Panc1 (cell line): ENCODE measurements at places on chromosomes 5 and 9. TPM values are rescaled to one million over a fixed set of nuclear protein-coding genes. Genes with fewer than 3 reads are reported as not detected.

- DNase-seq = no peak
Observed at GRCh38 chr9:134897584-134898170, 17.1 kb downstream of the FCN2 start.

DNA sequence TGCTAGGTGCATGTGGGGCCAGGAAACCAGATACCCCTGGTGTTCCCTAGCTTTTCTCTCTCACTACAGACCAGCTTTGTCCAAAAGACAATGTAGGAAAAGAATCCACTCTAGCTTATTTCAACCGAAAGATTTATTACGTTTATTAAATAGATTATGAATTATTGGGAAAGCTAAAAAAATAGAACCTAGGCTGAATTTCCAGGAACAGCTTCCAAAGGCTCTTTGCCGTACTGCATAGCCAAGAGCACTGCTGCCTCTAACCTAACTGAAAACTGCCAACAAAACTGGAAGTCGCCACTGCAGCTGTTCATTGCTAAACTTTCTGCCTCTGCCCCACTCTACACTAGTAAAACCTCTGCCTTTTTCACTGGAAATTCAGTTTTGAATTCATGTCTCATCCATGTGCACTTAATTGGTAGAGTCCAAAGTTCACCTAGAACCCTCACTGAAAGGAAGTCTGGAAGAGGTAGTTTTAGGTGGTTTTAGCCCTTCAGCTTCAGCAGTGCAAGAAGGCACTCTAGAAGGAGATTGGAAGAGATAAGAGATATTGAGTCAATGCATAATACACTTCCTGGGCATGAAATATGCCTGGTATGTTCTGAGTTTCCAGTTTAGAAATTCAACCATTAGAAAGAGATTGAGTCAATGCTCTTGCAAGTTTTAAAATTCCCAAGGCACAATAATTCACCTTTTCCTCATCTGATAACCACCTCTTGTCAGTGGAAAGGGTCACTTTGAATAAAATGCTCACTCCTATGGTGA lies 927.9 kb downstream of the MAT2B start:
- DNase-seq = no peak

GRCh38 chr5:79738349-79738748 lies 48.7 kb downstream of the CMYA5 start:
- DNase-seq = no peak

DNA sequence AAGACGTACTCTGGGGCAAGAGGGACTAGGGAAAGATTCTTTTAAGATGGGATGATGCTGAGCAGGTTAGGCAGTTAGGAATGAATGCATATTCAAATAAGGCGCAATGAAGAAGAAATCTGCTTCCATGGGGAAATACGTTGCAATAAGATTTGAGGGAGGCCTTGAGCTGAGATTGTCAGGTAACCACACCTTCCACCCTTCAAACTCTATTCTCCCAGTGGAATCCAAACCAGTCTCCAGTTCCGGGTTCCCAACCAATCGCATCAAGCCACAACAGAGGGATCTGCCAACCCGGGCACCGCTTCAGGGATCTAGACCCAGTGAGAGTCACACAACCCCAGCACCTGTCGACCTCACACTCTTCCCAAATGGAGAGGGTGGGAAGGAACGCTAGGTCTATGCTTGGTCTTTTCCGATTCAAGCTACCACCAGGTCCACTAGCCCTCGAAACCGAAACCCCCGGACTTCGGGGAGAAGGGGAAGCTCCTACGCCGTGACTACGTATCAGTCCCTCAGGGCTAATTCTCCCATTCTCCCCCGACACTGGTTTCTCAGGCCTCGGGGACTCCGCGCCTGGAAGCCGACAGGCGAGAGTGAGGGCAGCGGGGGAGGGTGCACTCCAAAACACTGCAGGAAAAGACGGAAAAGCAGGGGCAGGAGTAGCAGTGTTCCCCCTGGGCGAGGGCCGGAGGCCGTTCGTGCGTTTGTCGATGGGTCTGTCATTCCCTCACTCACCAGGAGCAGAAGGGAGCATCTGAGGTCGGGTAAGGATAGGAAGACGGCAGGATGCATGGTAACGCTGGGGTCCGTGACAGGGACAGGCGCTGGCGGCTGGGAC lies 534 bp downstream of the ERP44 start:
- no peak for DNase-seq

DNA sequence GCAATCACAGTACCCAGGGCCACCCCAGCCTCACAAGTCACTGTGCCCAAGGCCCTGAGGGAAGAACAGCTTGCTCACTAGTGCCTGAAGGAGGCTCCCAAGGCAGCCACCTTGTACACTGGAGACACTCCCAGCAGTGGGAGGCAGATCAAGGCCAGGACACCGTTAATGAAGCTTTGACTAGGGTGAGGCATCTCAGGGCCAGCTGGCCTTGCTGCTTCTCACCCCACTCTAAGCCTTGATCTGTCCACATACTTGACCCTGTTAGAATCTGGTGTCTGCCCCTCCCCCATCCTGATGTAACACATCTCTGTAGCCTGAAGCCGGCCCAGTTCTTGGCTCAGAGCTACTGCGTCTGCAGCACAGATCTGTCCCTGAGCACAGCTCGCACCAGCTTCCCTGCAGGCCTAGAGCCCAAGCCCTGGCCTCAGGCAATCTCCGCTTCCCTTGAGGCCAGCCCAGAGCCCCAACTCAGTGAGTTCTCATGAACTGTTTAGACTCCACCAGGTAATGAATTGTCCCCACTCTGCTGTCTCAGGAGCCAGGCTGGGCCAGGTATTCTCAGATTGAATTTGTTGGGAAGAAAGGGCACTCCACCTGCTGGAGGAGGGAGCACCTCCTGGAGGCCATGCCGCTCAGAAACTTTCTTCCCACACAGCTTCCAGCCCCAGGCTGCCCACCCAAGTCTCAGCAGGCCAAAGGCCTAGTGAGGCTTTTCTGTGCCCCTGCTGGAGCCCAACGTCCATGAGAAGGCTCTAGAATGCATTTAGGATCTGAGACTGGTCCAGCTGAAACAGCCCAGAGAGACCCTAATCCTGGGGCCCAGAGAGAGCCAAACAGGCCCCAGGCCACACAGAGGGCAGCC lies 13.4 kb upstream of the JADE2 start:
- DNase-seq = no peak

GRCh38 chr9:127149010-127149409 lies 26.6 kb upstream of the ANGPTL2 start:
- no peak for DNase-seq

DNA sequence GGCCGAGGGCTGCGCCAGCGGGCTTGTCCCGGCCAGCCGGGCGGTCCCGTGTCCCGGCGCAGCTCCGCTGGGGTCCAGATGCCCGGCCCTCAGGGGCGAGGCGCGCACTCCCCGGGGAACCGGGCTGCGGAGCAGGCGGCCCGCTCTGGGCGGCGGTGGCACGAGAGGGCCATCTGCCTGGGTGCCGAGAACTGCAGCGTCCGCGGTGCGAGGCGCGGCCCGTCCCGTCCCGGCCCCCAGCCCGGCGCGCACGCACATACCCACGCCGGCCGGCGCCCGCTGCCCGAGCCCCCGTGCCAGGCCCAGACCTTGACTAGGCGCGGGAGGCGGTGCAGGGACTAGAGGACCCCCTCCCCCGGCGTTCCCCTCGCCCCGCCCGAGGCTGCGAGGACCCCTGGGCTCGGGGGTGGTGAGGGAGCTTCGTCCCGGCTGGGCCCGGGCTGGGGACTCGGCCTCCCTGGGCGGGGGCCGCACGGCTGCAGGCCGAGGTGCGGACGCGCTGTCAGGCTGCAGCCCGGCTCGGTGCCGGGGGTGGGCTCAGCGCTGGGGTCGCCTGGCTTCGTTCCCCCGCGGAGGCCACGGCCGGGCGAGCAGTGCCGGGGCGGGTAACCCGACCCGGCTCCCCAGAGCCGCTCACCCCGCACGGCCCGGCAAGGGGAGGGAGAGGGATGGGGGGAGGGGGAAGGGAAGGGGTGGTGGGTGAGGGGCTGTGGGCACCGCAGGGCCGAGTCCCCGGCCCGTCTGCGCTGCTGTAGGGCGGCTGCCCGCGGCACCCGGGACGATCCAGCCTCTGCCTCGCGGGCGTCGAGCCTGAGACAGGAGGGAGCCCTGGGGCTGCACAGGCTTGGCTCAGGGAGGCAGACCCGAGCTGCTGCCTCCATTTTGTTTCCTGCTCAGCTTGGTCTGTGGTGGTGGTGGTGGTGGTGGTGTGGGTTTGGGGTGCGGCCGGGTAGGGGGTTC lies 1.2 kb upstream of the NSD1 start:
- DNase-seq = no peak

- DNase-seq = no peak
Observed at GRCh38 chr9:120391691-120392090, 188.3 kb downstream of the CDK5RAP2 start.

DNA sequence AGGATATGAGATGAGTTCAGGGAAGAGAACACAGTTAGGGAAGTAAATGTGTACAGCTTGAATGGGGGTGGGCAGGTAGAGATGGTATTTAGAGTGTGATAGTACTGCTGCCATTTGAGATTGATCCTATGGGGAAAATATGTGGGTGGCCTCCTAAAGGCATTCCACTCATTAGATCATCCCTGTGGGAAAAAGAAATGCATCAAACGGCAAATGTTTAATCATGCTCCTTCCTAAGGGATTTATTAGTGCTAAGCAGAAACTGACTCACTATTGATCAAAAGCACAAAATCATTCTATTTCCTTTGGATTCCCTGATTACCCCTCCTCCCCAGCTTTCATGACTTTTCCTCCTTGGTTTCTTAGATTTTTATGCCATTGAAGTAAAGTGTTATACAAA lies 36.4 kb upstream of the SMC5 start:
- no peak for DNase-seq

DNA sequence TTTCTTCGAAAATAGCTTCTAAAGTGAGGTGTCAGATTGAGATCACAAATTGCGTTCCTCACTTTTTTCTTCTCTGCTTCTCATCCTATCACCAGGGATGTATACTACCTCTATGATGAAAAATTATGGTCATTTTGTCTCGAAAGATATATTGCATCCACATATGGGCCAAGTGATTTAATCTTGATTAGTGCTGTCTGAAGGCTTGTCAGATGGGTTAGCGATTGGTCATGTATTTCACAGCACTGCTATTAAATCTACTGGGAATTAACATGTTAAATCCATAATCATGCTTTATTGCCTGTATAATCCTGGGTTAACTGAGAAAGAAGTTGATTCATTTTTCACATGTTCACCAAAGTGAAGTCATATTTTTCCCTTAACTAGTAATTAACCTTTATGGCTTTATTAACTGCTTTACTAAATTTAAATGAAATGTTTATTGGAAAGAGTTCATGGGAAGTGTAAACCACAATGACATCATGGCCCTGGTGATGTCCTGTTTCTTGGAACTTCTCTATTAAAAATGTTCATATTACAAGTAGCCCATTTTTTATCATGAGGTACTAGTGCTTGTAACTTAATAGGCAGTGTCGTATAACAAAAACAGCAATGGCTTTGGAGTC lies 193.3 kb downstream of the SMC2 start:
- no peak for DNase-seq

- no peak for DNase-seq
Observed at GRCh38 chr9:93357649-93358048, 93.8 kb upstream of the FAM120A start.

DNA sequence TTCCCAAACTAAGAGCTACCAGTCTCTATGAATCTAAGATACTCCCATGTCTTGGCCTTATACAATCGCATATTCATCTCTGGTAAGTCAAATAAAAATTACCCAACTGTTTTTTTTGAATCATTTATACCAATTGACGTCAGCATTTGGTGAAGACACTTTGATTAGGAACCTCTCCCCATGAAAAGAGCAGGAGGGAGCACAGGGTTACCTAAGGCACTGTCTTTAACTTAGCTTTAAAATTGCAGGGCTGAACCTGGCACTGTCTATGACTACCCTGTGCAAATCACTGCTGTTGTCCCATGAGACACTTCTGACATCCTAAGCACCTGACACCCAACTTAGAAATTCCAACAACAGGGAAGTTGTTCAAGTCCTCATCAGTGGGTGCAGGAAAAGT lies 586.4 kb downstream of the MAT2B start:
- DNase-seq = no peak

- DNase-seq = no peak
Observed at GRCh38 chr5:75348241-75348640, 11.2 kb downstream of the HMGCR start.

The DNAJC21 gene
- total RNA-seq = 54.5 TPM

The TAS2R1 gene
- not detected for total RNA-seq

The C5orf46 gene
- total RNA-seq = not detected

The GABRB2 gene
- not detected for total RNA-seq

The TIGD6 gene
- total RNA-seq = 7.1 TPM

The SPATA31A1 gene
- not detected for total RNA-seq

The PCDHA2 gene
- total RNA-seq = not detected

The SLCO6A1 gene
- total RNA-seq = not detected
